ENCODE measurements at places on chromosomes 11 and 22.
A peak's percentile ranks its signal among the peaks of the same experiment; 100 is the strongest.

- DNase-seq, result no peak
These were observed 65.5 kb downstream of the AAMDC start for GRCh38 chr11:77886401-77886800.

DNA sequence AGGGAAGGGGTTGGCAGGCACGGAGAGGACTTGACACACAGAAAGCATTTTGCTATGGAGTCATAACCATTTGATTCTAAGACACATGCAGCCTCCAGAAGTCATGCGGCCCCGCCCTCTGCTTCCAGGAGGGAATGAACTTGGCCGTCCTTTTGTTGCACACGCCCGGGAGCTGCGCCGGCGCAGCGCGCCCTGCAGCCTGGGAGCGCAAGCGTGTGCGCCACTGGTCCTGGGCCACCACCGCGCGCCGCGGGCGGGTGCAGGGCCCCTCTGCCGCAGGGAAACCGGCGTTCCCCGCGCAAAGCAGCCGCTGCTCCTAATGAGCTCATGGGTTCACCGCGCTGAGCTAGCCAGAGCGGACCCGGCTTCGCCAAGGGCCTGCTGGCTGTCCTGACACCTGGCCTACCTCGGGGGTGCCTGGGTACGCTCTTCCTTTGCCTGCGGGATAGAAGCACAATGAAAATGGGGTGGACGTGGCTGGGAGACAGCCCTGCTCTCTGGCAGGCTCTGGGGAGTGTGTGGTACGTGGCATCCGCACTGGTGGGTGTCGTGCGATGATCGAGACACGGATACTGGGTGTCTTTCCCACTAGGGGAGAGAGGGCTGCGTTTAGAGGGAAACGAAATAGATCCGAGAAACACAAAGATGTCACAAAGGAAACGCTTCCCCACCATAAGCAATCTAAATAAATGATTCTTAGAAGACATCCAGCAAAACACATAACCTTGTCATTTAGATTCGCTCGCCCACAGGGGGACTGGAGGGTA, 669 bp downstream of the MICAL3 start:
- peak; percentile 42 for DNase-seq

- no peak for DNase-seq
These were observed 40.8 kb upstream of the SMIM38 start for GRCh38 chr11:69114811-69115523.

- DNase-seq, result no peak
These were observed 4.4 kb downstream of the ASCL2 start for GRCh38 chr11:2265854-2266585.

DNA sequence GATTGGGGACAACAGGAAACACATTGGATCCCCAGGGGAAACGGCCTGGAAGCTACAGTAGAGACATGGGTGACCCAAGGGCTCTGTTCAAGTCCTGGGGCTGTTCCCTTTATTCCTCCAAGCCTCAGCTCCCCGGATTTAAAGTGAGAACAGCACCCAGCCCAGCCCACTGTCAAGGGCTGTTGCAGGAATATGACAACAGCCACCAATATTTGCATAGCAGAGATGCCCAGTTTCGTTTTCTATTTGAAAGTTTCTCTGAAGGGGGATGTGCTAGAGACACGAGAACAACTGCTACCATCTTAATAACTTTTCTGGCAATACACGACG, 81.1 kb upstream of the WNT7B start:
- peak; percentile 61 for DNase-seq

DNA sequence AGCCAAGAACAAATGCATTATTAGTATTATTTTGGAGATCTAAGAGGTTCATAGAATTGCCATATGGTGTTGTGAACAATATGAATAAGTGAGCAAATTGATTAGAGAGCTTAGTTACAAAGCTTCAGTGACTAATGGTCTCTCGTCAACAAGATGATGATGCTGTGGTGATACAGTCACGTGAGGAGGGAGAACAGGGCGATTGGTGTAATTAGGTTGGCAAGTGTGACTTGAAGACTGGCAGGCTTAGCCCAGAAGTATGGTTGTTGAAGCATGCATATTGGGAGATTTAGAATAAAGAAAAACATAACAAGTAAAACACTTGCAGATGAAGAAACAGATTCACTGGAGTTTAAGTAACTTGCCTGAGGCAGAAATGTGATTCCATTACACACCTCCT, 100.6 kb upstream of the SORL1-AS1 start:
- no peak for DNase-seq

DNA sequence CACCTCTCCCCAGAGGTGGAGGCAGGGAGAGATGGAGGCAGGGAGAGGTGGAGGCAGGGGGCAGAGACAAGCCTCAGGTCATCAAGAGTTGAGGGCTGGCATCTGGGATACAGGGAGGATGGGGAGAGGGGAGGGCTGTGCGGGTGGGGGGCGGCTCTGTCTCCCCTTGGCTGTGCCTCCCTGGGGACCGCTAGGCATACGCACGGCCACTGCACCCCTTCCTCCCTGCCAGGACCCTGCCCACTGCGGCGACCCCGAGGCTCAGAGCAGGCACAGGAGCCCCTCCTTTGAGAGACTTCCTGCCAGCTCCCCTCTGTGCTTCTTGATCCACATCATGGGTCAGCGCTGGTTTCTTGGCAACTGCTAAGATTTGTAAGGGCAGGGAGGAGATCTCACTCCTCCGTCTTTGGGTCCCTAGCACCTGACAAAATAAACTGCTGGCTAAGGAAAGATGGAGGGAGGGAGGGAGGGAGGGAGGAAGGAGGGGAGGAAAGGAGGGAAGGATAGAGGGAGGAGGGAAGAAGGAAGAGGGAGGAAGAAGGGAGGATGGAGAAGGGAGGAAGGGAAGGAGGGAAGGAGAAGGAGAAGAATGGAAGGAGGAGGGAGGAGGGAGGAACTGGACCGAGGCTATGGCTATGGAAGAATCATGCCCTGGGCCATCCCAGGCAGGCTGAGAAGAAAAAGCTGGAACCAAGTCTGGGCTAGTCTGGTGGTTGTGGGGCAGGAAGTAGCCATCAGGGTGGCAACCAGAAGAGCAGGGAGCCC, 18.5 kb downstream of the PRR33 start:
- no peak for DNase-seq

DNA sequence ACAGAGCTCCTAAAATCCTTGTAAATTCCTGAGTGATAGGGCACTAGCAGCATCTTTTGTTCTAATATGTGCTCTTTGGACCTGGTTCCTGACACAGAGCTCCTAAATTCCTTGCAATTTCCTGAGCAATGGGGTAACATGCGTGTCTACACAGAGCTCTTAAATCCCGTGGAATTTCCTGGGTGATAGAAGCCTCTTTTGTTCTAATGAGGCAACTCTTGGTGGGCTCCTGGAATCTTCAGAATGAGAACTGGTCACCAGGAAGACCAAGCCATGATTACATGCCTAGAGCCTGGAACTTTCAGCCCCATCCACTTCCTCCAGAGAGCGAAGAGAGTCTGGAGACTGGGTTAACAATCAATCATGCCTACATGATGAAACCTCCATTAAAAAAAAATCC, 19.0 kb downstream of the RSF1 start:
- DNase-seq, result no peak

DNA sequence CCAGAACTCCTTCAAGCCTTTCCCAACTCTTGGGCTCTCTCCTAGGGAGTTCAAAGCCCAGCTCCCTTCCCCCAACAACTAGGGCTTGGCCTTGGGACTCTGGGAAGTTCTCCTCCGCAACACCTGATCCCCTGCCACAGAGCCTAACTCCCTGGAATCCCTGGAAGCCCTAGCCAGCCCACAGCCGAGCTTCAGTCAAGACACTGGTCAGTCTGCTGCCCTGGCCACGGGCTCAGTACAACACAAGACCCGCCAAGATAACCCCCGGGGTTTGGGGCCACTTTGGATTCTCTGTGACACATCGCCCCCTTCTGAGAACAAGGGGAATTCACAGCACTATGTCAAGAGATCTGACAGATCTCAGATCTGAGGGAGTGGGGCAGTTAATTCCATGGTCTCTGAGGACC, 58.3 kb downstream of the SLC22A12 start:
- no peak for DNase-seq

DNA sequence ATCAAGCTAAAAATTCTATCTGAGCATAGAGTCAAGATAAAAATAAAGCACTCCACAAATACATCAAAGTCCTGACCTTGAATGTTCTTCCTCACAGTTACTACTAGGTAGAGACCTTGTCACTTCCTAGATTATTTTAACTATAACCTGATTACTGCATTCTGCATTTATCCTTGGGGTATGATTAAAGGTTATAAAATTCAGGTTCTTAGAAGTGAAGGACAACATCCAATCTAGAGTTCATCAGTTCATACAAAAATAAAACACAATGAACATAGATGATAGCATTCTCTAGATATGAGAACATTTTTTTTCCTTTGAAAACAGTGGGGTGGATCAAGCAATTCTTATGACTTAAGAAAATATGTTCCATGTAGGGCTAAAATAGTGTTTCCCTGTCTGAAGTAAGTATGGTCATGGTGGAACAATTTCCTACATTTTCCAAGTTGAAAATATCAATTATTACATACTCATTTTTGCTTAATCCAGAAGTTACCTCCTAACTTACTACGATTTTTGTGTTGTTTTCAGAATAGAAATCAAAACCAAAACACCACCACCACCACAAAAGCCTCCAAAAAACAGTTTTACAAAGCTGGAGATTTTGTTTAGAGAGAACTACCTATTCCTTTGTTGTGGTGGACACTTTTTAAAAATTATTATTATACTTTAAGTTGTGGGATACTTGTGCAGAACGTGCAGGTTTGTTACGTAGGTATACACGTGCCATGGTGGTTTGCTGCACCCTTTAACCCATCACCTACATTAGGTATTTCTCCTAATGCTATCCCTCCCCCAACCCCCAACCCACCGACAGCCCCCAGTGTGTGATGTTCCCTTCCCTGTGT, 112.0 kb upstream of the DDI1 start:
- no peak for DNase-seq

DNA sequence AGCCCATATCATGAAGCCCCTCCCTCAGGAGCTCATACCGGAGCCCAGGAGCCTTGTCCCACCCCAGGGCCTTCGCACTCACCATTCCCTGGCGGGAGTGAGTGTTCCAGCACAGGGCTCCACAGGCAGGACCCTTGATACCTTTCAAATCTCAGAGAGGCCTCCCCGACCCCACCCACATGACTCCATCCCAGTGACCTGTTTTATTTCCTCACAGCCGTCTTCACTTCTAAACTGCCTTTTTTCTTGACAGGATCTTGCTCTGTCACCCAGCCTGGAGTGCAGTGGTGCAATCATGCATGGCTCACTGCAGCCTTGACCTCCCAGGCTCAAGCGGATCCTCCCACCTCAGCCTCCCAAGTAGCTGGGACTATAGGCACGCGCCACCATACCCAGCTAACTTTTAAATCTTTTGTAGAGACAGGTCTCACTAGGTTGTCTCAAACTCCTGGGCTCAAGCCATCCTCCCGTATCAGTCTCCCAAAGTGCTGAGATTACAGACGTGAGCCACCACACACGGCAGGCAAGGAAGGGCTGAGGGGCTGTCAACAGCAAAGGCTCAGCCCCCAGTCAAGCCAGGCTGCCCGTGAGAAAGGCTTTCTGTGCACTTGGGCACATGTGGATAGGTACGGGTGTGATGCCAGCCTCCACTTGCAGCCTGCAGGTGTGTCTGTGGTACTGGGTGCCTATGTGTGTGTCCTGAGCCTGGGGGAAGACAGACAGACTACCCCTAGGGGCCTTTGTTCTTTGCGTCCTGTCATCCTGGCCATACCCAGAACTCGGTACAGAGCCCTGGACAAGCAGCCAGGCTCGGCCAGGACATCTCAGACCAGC, 9.3 kb downstream of the RPL3 start:
- no peak for DNase-seq

GRCh38 chr11:83542861-83543260, 256.7 kb upstream of the CCDC90B start:
- no peak for DNase-seq

Measured in activated CD4-positive, alpha-beta memory T cell treated with anti-CD3 and anti-CD28 coated beads for 36 hours (primary cell).